NCI-H510A treated with DMSO at 0.1 percent for 48 hours (cell line): ENCODE measurements at places on chromosomes 2 and 18.
A peak's percentile ranks its signal among the peaks of the same experiment; 100 is the strongest.

- no peak for DNase-seq
These were observed 15.7 kb upstream of the FZD7 start for GRCh38 chr2:202017940-202018339.

GRCh38 chr18:13105059-13105458 lies 113.5 kb upstream of the LDLRAD4 start:
- DNase-seq: no peak

- peak; percentile 48 for DNase-seq
These were observed 28.7 kb downstream of the MGAT4A start for GRCh38 chr2:98702127-98702802.

DNA sequence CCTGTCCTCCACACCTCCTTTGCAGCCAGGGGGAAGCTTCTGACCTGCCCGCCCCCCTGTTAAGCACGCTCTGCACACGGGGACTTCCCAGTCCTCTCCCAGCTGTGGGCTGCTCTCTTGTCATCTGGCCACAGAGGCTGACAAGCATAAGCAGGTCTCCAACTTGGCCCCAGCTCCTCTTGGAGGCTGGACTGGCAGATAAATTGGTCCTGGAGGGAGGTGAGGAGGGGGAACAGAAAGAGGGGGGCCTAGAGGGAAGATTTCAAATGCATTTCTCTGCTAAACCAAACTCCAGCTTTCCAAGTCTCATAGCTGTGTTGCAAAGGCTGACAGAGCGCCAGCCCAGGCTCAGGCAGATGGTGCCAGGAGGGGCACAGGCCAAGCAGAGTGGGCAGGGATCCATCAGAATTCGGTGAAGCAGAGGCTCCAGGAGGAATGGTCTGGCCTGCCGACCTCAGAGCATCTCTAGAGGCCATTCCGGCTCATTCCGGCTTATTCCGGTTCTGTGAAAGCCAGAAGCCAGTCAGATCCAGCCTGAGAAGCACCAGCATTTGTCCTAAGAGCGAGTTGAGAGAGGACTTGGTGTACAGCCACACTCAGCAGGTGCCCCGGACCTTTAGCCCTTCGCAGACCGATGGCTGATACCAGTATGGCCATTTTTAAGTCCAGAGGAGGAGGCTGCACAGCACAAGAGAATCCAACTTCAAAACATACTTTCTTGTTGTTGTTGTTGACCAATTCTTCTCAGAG lies 508.9 kb upstream of the MYT1L start:
- no peak for DNase-seq

DNA sequence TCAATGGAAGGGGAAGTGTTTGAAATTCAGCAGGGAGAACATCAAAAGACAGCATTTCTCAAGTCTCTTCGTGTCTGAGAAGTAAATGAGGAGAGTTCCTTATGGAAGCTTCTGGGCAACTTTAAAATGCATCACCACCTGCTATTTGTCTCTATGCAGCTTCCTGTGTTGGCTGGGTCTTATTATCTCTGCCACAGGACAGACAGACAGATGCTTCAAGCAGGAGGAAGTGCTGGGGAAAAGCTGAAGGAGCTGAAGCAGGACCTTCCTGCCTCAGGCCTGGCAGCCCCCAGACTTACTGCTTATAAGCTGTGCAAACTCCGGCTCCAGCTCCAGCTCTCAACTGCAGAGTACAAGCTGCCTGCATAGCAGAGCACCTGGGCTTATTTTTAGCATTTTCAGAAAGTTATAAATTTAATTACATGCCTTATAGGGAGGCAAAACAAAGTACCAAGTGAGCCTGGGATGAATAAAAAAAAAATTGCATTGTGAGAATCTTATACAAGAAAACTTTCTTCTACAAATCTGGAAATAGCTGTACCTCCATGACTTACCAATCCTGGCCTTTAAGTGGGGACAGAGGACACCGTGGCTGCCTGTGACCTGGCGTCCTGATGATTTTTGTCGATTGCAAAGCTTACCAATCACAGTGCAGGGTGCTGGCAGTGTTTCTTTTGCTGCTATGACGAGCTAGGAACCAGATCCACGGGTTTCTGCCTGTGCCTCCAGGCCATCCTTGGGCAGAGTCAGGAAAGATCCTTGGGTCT lies 206.3 kb downstream of the SEPTIN10 start:
- DNase-seq: no peak

DNA sequence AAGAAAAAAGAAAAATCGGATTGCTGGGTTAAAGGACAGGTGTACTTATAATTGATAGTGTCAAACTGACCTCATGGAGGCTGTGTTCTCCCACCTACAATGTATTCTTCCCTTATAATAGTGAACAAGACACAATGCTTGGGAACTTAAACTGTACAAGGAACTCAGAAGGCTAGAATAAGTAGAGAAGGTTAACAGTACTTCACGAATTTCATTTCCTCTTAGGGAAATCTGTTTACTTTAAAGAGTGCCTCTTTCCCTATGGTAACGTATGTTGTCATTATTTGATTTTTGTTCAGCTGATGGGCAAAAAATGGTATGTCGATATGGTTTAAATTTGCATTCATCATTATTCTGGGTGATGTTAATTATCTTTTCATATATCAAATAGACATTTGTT lies 9.2 kb upstream of the HK2 start:
- no peak for DNase-seq

DNA sequence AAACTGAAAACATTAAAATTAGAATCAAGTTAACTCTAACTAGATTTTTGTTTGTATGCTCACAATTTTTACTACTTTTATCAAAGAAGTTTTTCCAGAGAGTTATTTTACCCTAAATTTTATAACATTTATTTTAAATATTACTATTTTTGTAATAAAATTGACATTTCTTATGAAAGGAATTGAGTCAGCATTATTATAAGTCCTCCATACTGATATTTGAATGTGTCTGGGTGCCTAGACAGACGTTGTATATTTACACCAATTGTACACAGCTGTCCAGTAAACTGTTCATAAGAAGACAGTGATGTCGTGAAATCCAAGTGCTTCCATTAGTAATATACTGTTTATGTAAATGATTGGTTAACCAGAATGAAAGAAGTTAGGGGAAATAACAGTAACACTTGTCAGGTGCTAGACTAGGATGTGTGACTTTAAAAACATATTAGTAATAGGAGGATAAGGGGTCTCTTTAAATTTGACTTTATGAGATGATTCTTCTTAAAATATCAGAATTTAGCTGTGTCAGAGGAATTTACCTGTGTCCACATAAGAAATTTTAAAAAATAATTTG lies 73.7 kb downstream of the TANK start:
- DNase-seq: no peak

DNA sequence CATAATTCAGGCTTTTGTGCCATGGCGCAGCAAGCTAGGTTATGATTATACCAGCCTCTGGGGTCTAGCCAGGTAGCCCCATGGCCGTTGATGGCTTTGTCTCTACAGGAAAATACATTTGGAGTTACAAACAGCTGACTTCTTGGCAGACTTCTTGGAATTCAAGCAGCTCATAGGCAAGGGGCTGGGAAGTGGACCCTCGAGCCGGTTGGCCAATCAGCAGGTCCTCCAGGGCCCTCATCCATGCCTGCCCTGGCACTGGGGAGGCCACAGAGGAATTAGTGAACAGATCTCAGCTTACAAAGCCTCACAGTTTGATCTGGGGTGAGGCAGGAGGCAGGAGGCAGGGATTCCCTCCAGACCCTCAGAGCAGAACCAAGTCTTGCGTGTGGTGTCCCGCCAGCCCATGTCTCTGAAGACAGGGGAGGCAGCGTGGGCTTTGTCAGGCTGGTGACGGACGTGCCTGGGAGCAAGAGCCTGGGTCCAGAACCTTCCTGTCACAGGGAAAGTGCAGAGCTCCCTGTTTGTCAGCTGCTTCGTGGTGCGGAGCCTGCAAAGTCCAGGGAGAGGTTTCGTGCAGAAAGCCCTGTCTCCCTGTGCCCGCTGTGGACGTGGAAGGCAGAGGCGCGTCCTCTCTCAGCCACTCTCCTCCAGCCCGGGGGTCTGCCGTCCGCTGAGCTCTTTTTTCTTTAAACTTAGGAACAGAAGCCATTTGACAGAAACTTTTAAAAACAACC lies 131.7 kb downstream of the KLHL29 start:
- no peak for DNase-seq

DNA sequence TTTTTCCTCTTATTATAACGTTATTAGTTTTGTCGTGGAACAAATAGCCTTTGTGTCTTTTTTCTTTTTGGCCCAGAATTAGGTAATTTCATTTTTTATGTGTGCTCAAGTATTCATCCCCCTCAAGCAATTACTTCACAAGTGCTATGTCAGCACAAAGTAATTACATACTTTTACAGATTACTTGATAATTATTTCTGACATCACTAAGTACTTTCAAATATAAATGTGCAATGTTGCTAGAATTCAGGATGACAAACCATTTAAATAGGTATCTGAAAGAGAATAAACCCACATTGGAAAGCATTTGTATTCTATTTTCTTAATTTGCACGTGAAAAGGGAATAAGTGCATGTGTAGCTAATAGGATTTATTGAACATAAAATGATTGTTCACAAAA lies 238.2 kb downstream of the CDH7 start:
- no peak for DNase-seq

GRCh38 chr2:226489775-226490541 lies 309.7 kb downstream of the IRS1 start:
- DNase-seq: no peak

- DNase-seq: no peak
These were observed 89.9 kb downstream of the ACSL3 start for GRCh38 chr2:222950638-222951285.

DNA sequence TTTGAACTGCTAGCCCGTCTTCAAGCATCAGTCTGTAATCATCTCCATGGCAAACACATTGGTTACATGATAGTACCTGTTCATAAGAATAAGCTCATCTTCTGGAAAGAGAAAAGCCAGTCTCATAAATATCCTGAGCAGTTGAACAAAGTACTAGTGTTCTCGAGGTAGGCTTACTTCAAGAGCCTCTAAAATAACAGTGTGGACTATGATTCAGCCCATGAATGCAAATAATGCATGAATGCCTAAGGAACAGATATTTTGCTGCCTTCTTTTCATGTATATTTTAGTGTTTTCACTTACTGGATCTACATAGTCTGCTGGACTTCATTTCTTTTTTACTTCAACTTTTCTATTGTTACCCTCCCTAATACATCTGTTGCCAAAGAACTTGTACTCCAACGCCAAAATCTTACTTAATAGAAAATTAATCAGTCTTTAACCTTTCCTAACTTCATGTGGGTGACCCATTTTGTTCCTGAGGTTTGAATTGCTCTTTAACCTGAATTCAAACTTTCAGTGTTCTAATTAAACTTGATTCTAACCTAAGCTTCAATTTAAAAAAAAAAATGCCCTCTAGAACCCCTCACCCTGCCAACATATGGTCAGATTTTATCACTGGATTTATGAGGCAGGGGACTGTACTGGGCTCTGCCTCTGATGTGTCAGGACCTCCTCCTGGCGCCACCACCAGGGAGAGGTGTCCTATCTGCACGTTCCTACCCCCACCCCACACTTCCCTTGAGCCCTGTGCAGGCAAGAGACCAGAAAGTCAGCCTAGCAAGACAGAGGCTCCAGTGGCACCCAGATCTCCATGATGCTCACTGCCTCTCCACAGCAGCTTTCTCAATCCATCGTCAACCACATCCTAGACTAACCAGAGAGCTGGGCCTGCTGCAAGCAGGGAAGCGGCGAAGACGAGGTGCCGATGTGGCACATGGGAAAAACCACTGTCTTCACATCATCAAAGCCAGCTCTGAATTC lies 264.7 kb upstream of the ID2 start:
- DNase-seq: no peak

DNA sequence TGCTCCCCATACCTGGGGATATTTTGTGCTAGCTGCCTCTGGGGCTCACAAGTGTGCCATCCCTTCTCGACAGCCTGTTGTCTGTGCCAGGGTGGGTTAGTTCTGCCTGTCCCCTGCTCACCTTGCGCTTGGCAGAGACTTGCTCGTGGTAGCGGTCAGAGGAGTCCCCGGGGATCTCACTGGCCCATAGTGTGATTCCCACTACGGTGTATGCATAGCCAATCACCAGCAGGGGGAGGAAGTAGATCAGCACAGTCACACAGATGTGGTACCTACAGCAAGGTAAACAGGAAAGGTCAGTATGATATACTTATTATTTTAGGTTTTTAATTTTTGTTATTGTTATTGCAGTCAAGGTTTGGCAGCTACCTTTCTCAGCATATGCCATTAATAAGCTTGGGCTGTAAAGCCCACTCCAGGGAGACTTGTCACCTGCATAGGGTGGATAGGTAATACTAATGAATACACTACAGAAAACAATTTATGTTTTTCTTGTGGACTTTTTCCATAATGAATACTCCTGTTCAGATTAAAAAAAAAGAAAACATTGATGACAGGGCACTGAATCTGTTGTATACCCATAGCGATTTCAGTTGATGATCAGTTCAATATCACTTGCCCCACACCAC lies 95.2 kb downstream of the POLE4 start:
- DNase-seq: peak; percentile 86

- no peak for DNase-seq
These were observed 766.4 kb upstream of the ID2 start for GRCh38 chr2:7915302-7916091.

DNA sequence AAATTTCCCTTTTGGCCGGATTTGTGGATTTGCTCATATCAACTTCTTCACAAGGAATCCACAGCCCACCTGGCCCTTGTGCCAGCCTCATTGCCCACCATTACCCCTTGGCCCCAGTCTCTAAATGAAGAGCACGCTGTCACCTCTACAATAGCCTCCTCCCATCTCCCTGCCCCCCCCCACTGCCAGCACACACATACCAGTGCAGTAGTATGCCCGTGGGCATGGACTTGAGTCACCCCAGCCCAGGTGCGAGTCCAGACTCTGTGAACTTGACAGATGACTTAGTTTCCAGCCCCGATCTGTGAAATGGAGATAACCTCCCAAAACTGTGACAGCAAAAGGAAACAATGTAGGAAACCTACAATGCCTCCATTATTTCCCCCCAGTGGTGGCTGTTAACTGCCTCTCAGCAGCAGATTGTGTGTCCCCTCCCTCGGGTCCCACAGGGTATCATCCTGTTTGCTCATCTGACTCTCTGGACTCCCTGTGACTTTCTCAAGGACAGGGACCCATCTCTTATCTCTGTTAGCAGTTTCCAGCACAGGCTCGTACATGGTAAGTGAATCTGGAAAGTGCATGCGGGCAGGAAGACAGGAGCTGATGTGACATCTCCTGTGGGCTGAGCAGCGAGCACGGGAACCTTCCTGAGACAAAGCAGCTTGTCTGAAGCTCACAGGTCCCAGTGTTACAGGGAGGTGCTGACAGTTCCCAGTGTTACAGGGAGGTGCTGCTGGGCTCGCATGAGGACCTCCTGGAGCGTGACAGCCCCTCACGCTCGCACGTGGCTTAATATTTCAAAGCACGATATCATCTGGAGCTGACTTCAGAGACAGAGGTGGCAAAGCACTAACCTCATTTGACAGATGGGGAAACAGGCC lies 4.2 kb upstream of the TMEM185B start:
- DNase-seq: no peak

GRCh38 chr18:58113337-58113736 lies 69.3 kb downstream of the NEDD4L start:
- DNase-seq: no peak

DNA sequence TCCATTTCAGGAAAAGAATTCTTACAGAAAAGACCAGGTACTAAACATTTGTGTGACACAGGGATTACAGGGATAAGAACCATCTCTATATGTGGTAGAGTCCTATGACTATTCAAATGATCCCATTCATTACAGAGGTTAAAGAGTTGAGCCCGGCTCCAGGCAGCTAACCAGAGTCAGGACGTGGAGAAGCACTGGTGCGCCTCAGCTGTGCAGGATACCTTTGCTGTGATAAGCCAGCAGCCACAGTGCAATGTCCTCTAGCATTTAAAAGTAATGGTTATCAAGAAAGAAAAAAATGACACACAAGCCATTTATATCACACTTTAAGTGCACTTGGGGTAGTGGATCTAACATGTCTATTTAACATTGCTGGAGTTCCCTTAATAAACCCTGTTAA lies 17.3 kb downstream of the BUB1 start:
- no peak for DNase-seq

GRCh38 chr2:66414896-66415295 lies 20.0 kb upstream of the MEIS1 start:
- no peak for DNase-seq
